ENCODE measurements at places on chromosomes 1 and 21.

DNA sequence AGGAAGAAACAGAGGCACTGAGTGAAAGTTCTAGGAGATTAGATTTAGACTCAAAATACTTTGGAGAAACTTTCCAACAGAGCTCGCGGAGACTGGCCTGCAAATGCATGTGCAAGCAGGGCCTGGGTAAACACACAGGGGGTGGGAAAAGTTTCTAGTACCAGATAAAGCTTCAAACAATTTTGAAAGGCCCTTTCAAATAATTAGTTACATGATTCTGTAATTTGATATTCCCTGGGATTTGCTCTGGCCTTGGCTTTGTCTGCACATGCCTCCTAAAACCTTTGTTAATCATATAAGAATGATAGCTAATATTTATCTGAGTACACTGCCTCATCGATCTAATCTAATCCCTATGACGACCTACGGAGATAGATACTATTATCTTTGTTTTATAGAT, 31.3 kb downstream of the VTCN1 start:
- DNase-seq, result no peak

DNA sequence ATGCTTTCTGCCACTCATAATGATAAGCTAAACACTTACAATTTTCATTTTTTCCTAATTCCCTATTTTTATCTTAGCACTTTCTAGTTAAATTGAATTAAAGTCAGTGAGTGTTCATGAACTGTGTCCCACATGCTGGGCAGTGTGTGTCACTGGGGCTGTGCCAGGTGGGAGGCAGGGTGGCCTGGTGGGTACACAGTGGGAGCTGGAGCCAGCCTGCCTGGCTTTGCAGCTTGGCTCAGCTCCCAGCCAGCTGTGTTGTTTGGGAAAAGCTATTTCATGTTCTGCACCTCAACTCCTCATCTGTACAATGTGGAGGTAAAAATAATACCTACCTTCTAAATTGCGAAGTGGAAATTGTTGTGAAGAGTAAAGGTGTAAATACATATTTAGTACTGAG, 238.4 kb downstream of the PLA2G4A start:
- no peak for DNase-seq

- no peak for DNase-seq
Observed at GRCh38 chr1:88009916-88010315, 674.2 kb upstream of the PKN2 start.

DNA sequence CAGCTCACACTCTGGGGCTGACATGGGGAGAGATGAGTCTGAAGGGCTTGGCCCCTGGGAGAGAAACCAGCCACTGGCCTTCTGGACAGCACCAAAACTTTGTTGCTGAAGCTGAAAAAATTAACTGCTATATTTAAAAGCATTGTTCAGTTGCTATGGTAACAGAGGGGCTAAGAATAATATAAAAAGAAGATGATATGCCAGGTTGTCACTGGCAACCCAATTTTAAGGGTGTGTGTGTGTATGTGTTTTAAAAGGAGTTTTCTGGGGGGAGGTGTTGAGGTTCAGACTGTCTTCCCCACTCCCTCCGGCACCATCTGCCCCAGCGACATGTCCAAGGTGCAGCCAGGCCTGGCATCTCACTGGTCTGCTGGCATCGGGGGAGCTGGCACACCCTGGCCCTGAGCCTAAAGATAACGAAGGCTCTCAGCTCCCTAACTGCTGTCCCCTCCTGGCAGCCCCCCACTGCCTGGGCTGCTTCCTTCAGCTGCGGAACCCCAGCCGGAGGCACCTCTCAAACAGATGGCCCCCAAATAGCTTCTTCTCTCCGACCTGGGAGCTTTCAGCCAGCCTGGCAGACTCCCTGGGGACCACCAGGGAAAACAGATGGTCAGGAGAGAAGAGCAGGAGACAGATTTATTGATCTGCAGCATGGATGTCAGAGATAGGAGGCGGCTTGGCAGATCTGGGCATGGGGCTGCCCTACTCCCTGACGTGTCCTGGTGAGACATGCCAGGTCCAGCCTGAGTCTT, 203.9 kb downstream of the HIVEP3 start:
- no peak for DNase-seq

DNA sequence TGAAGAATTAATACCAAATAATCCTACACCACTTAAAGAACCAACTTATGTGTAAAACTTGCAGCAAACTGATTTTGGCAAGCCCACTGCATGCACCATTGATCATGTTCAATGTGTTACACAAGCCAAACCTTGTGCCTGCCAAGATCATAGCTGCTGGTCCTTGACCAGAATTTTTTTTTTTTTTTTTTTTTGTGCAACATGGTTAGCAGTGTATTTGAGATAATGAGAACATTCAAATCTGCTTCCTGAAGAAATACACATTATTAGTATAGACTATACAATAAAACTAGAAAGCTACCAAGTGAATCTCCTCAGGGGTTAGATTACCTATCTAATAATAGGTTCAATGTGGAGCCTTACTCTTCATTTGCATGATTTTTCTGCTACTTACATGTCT, 421.0 kb downstream of the MRPL39 start:
- DNase-seq, result no peak

GRCh38 chr1:154741741-154742495, 128.2 kb downstream of the KCNN3 start:
- no peak for DNase-seq

GRCh38 chr1:155940482-155940992, 901 bp upstream of the RXFP4 start:
- DNase-seq, result no peak

GRCh38 chr1:248618878-248619277, 16.0 kb downstream of the OR2T11 start:
- DNase-seq, result no peak

DNA sequence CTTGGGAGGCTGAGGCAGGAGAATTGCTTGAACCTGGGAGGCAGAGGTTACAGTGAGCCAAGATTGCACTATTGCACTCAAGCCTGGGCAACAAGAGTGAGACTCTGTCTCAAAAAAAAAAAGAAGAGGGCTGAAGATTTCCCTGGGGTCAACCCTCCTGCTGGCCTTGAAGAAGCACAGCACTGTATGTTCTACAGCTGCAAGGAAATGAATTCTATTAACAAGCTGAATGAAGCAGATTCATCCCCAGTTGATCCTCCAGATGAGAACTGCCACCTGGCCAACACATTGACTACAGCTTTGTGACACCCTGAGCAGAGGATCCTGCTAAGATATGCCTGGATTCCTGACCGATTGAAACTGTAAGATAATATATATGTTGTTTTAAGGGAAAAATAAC, 129.5 kb downstream of the ADSS2 start:
- no peak for DNase-seq

DNA sequence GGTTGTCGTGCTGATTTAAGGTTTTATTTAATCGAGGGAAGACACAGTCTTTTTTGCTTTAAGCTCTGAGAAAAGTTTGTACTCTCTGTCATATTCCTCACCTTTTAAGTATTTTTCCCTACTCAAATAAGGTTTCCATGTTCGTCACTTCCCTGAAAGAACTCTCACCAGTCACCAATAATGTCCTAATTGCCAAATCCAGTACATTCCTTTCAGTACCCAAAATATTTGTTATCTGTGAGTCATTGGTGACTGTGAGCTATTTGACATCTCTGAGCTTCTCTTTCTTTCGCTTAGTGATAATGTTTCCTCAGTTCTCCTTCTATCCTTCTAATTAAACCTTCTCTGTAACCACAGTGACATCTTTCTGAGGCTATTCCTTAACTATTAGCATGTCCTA, 874.2 kb upstream of the ADGRL2 start:
- no peak for DNase-seq

- DNase-seq, result no peak
Observed at GRCh38 chr1:229434641-229435051, 752 bp upstream of the ACTA1 start.

GRCh38 chr1:223700388-223700918, 11.9 kb upstream of the CAPN2 start:
- no peak for DNase-seq
